Activated naive CD8-positive, alpha-beta T cell treated with anti-CD3 and anti-CD28 coated beads, Interleukin-2, amount 50 U/mL, for 16 hours (primary cell): ENCODE measurements at places on chromosomes 4 and X.

DNA sequence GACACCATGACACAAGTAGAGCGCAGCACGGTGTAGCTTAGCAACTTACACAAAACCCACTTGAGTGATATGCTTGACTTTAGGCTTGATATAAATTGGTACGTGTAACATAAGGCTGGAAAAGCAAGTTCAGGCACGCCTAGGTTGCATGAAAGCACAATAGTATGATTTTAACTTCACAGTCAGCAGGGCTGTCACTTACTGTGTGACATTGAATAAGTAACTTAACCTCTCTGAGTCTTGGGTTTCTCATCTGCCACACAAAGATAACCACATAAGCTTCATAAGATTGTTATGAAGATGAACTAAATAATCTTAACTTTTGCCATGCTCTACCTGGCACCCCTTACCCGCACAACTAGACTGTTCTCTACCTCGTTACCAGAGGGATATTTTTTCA lies 9.5 kb downstream of the SRD5A3 start:
- DNase-seq, result no peak

DNA sequence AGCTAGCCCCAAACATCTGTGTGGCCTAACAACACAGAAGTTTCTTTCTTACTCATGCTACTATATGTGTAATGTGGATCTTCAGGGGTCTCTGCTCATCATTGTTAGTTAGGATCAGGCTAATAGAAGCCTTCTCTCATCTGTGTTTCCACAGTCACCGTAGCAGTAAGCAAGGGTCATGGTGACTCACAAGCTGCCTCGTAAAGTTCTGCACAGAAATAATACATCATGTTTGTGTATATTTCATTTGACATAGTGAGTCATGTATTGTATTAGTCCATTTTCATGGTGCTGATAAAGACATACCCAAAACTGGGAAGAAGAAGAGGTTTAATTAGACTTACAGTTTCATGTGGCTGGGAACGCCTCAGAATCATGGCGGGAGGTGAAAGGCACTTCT lies 38.7 kb downstream of the SLC4A4 start:
- no peak for DNase-seq

- no peak for DNase-seq
Measured at GRCh38 chr4:121270389-121270788, 106.3 kb upstream of the TNIP3 start.

GRCh38 chrX:16771483-16772398 lies 14.5 kb upstream of the TXLNG start:
- DNase-seq, result no peak

GRCh38 chrX:150463566-150463965 lies 100.4 kb downstream of the MAMLD1 start:
- DNase-seq, result no peak

GRCh38 chr4:153114771-153115321 lies 89.4 kb upstream of the TRIM2 start:
- DNase-seq, result no peak

DNA sequence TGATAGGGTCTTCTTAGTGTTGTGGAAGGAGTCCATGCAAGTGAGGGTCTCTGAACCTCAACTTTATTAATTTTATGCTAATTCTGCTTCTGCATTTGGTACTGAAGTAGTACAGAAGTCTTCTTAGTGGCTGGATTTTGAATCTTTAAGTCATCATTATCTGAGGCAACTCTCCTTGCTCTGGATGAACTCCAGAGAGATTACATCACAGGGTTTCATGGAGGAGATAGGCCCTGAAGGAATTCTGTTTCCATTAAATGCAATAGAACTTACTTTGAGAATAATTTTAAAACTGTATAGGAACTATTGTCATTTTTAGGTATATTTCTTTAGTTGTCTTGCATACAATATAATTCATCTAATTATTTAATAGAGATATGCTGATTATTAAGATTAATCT lies 451.2 kb downstream of the FAT4 start:
- no peak for DNase-seq

DNA sequence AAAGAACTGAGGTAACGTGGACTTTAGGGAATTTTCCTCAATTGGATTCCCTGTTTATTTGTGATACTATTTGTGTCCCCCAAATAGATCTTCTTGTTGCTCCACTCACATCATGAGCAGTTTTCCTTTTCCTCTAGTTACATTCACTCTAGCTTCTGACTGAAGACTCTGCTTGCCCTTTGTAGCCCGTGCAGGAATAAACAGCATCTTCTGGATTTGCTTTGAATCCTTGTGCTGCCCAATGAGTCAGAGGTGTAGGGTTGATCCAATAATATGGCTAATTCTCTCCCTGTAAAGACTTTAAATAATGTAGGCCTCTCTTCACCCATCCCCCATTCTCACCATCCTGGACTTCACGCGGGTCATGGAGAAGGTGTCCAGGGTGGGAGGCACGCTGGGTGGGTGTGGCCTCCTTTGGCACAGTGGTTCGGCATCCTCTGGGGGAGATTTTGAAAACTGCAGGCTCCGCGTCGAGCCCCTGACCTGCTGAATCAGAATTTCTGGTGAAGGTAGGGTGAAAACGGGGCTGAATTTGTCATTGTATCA lies 9.0 kb downstream of the HAND2 start:
- no peak for DNase-seq

DNA sequence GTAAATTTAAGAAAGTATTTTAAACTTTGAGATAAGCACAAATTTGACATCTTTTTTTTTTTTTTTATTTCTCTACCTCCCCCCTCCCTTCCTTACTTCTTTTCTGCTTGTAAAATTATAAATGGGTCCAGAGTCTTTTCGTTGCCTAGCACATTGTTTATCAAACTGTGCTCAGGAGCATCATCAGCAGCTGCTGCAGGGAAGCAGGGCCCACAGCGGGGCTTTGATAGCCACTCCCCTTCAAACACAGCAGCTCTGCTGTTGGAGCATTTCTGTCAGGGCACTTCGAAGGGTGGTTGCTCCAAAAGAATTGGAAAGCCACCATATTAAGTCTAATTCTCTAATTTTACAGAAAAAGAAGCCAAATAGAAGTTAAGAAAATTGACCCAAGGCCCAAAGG lies 588.3 kb downstream of the SPRY1 start:
- DNase-seq, result no peak
